ENCODE measurements at places on chromosomes 5 and 9.
A peak's percentile ranks its signal among the peaks of the same experiment; 100 is the strongest.

DNA sequence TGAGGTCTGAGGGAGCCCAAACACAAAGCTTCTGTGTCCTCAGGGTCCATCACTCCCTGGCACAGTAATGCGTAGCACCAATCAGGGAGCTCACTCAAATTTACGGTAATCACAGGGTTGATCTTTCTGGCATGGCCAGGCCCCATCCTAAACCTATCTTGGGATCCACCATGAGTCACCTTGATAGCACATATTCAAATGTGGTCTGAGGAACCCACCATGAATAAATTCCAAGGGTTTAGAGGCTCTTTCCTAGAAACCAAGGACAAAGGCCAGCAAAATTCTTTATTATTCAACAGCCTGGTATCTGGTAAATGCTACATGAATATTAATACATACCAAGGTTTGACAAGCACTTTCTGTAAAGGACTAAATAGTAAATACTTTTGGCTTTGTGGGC is 254.5 kb downstream of the TLR4 start:
- H3K27ac ChIP-seq = no peak overlapping the region
- DNase-seq = no peak
- no peaks in the 10 kb centered on the region for H3K4me1 ChIP-seq
- no peaks in the 10 kb centered on the region for H3K36me3 ChIP-seq
- H3K4me3 ChIP-seq = no peak overlapping the region
- H3K27me3 ChIP-seq = no peaks in the 10 kb centered on the region

- peaks cover 17% of the 10 kb centered on the region for H3K4me1 ChIP-seq
- peak overlapping the region; percentile 96 for H3K4me3 ChIP-seq
- no peaks in the 10 kb centered on the region for H3K36me3 ChIP-seq
- peak; percentile 76 for DNase-seq
Measured at GRCh38 chr9:92669527-92669889, 423 bp downstream of the IPPK start.

GRCh38 chr9:27528076-27528885 is 1.3 kb downstream of the MOB3B start:
- peaks cover 2% of the 10 kb centered on the region for H3K4me1 ChIP-seq
- H3K27ac ChIP-seq = peak overlapping the region; percentile 89
- H3K36me3 ChIP-seq = no peaks in the 10 kb centered on the region
- peak overlapping the region; percentile 86 for H3K4me3 ChIP-seq
- DNase-seq = peak; percentile 91
- H3K27me3 ChIP-seq = no peaks in the 10 kb centered on the region

GRCh38 chr5:64190562-64191306 is 25.1 kb downstream of the RNF180 start:
- H3K4me1 ChIP-seq = no peaks in the 10 kb centered on the region
- no peaks in the 10 kb centered on the region for H3K27me3 ChIP-seq
- H3K36me3 ChIP-seq = no peaks in the 10 kb centered on the region
- H3K27ac ChIP-seq = no peak overlapping the region
- H3K4me3 ChIP-seq = no peak overlapping the region

DNA sequence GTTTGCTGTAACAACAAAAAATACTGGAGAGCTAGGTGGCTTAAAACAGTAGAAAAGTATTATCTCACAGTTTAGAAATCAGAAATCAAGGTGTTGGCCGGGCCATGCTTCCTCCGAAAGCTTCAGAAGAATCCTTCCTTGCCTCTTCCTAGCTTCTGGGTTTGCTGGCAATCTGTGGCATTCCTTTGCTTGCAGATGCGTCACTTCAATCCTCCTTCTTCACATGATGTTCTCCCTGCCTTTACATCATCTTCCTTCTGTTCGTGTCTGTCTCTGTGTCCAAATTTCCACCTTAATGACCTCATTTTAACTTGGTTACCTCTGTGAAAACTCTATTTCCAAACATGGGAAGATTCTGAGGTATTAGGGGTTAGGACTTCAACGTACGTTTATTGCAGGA is 90.4 kb upstream of the CHD1 start:
- DNase-seq = no peak
- no peaks in the 10 kb centered on the region for H3K4me1 ChIP-seq
- H3K27ac ChIP-seq = no peak overlapping the region
- no peak overlapping the region for H3K4me3 ChIP-seq
- H3K36me3 ChIP-seq = no peaks in the 10 kb centered on the region
- H3K27me3 ChIP-seq = no peaks in the 10 kb centered on the region

DNA sequence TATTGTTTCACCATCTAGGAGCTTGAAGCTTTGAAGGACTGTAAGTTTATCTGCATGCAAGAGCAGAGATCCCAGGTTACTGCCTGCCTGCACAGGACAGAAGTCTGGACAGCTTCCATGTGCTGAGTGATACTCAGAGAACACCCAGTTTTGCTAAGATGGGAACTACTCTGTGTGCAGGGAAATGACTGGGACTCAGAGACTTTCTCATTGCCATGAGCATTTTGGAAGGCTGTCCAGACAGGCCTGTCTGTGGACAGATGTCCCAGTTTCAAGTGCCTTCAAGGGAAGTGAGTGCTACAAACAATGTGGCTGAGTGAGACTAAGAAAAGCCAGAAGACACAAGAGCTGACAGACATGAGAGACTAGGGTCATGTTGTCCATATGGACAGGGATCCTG is 19.2 kb upstream of the ZNF131 start:
- no peaks in the 10 kb centered on the region for H3K27me3 ChIP-seq
- H3K36me3 ChIP-seq = no peaks in the 10 kb centered on the region
- no peak overlapping the region for H3K4me3 ChIP-seq
- no peak for DNase-seq
- no peak overlapping the region for H3K27ac ChIP-seq
- no peaks in the 10 kb centered on the region for H3K4me1 ChIP-seq

DNA sequence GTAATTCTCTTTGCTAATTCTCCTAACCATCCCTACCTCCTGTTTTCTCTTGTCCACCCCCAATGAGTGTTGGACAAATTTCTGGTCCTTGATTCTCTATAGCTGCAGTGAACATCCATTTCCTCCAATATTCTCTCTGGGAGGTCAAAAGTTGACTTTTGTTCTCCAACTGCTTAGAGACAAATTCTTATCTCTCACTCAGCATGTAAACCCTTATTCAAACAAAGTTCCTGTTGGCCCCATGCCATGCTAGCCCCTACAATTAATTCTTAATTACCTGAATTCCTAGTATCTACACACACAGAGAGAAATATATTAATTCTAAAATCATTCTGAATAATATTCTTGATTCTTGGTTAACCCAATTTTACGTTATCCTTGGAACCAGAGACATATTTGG is 472.9 kb upstream of the ACTBL2 start:
- DNase-seq = no peak
- H3K27me3 ChIP-seq = no peaks in the 10 kb centered on the region
- H3K4me3 ChIP-seq = no peak overlapping the region
- no peaks in the 10 kb centered on the region for H3K36me3 ChIP-seq

DNA sequence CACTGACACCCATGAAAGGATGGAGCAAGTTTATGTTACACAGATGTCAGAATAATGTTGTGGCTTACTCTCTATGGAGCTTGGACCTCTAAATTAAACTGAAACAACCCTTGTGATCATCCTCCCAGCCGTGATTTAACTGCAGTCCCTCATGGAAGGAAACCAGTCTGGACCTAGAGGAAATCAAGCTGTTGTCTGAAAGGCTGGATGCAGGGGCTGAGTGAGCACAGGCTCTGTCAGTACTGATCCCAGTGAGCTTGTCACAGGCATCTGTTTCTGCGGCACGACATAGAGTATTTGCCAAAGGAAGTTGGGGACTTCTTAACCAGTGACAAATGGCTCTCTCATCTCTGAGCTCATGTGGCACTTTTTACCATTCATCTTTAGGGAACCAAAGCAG is 282.9 kb upstream of the MAP3K1 start:
- H3K4me3 ChIP-seq = no peak overlapping the region
- no peaks in the 10 kb centered on the region for H3K27me3 ChIP-seq
- peaks cover 3% of the 10 kb centered on the region for H3K4me1 ChIP-seq
- no peak overlapping the region for H3K27ac ChIP-seq

DNA sequence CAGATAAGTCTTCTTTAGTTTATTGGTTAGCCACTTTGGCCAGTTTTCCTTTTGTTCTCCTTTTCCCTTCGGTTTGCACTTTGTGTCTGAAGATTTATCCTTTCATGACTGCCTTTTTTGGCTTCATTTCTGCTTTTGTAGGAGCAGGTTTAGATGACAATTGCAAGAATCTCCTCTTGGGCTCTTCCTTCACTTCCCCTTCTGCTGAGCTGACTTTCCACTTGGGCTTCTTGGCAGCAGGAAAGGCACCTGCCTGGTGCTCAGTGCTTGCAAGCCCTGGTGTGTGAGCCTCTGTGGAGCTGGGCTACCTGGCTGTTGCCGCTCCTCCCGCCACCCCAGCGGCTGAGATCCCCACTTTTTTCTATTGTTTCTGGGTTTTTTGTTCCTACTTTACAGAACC is 7.3 kb downstream of the CCDC112 start:
- H3K27me3 ChIP-seq = no peaks in the 10 kb centered on the region
- no peak overlapping the region for H3K4me3 ChIP-seq
- DNase-seq = no peak
- H3K27ac ChIP-seq = no peak overlapping the region
- no peaks in the 10 kb centered on the region for H3K4me1 ChIP-seq
- H3K36me3 ChIP-seq = no peaks in the 10 kb centered on the region

- no peak for DNase-seq
- no peak overlapping the region for H3K4me3 ChIP-seq
- H3K36me3 ChIP-seq = no peaks in the 10 kb centered on the region
- no peaks in the 10 kb centered on the region for H3K4me1 ChIP-seq
- no peaks in the 10 kb centered on the region for H3K27me3 ChIP-seq
Measured at GRCh38 chr5:92102313-92102712, 719.2 kb upstream of the ARRDC3 start.

DNA sequence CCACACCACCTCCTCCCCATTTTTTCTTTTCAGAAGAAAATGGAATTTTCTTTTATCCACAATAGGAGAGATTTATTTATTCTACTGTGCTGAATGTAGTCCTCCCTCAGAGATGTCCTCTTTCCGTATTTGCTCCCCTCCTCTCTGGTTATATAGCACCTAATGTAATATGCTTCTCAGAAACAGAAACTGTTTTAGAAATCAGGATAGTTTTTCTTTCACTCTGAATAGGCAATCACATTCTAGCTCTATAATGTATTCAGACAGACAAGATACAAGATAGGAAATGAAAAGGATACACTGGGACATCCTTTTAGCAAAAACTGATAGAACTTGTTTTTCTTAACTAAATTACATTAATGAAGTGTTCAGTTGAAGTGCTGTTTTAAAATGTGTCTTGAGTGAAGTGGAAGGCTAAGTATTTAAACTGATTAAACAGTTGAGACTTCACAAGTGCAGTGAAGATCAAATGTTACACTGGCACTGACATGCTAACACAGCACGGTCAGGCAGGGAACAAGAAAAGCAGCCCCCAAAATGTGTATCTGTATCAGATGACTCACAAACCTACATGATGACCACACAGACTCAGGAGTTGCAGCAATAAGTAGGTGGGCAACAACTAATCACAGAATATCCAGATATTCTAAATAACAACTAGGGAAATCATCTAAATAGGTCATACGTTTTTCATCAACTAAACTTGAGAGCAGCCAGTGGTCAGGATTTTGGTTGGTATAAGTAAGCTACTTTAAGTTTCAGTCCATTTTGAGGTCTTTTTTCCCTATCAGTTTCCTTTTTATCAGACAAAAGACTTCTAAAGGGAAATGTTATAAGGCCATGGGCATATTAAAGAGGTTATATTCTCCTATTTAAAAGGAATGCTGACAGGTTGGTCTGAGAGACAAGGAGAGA is 260.4 kb downstream of the MLLT3 start:
- no peaks in the 10 kb centered on the region for H3K27me3 ChIP-seq
- no peak for DNase-seq
- H3K4me1 ChIP-seq = peaks cover 4% of the 10 kb centered on the region
- H3K4me3 ChIP-seq = no peak overlapping the region

DNA sequence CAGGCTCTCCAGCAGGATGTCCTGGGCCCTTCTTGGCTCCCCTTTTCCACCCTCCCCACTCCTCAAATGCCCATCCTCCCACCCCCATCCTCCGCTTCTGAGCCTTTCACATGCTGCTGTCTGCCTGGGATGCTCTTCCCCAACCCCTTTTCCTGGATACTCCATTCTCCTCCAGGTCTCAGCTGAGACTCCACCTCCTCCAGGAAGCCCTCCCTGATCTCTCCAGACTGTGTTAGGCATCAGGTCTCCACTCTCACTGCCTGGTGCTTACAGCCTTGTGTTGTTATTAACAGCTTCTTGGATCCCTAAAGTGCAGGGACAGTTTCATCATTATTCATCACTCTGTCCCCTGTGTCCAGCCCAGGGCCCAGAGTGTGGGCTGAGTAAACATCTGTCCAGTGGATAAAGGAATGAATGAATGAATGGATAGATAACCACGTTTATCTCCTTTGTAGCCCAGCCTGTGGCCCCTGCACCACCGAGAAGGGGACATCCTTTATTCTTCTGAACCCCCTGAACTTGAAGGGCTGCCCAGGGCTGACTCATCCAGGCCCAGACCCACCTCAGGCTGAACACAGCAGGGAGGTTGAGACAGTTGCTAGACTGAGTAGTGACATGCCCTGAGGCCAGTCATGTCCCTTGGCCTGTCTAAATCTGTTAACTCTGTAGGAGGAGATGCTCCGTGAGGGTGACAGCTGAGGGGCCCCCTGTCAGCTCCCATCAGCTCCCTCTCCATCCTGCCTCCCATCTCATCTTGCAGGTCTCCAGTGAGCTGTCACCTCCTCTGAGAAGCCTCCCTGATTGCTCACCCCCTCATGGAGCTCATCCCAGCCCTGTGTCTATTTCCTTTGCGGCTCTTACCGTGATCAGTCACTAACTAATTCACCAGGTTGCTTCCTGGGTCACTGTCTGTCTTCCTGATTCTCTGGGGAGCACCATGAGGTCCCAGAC is 14.6 kb upstream of the LAMC3 start:
- peaks cover 15% of the 10 kb centered on the region for H3K27me3 ChIP-seq
- H3K36me3 ChIP-seq = no peaks in the 10 kb centered on the region
- no peaks in the 10 kb centered on the region for H3K4me1 ChIP-seq
- H3K27ac ChIP-seq = no peak overlapping the region
- DNase-seq = no peak
- no peak overlapping the region for H3K4me3 ChIP-seq

DNA sequence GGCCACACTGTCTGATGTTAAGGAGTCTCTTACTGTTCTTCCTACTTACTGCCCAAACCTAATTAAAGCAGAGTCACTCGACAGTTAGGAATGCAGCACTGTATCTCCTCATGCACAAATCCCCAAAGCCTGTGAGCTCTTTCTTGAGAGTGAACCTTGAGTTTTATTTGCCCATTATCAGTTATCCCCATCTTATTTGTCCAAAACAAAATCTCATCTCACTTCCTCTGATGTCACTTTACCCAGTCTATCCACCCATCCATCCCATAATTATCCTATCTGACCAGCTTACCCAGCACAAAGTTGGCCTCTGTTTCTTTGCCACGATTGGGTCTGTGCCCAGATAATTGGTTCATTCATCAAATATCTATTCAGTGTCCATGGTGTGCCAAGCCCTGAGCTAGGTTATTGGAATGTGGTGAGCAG is 250.8 kb downstream of the SLIT3 start:
- no peak overlapping the region for H3K4me3 ChIP-seq
- no peak for DNase-seq
- peaks cover 5% of the 10 kb centered on the region for H3K4me1 ChIP-seq
- H3K27ac ChIP-seq = no peak overlapping the region

All from upper lobe of right lung (tissue), 1 donor.